ENCODE measurements at places on chromosomes 11 and 22. TPM values are rescaled to one million over a fixed set of nuclear protein-coding genes. Genes with fewer than 3 reads are reported as not detected.

ZNF215 gene
- total RNA-seq = 10.4 TPM

ADORA2A gene
- 1.00 TPM for total RNA-seq

TMEM191B gene
- total RNA-seq = 0.12 TPM

LMO2 gene
- total RNA-seq = not detected

APBB1 gene
- 50.5 TPM for total RNA-seq
